Astrocyte (in vitro differentiated cells and primary cell): ENCODE measurements at places on chromosomes 16 and 17.
A peak's percentile ranks its signal among the peaks of the same experiment; 100 is the strongest.

DNA sequence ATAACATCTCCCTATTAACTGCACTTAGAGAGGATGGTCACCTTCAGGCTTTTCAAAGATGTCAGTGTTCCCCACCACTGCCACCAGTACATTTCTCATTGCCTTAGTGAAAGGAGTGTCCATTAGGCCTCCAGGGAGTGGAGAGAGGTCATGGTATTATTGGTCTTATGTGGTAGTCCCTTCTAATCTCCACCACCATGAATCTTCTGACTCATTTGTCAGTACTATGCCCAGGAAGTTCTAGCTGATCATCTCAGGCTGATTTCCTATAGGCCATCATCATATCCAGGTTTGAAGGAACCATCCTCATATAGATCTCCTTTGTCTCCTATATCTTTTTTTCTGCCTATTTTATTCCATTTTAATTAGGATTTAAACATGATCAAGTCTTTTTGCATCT is 221.5 kb downstream of the CYB561 start:
- DNase-seq: no peak

DNA sequence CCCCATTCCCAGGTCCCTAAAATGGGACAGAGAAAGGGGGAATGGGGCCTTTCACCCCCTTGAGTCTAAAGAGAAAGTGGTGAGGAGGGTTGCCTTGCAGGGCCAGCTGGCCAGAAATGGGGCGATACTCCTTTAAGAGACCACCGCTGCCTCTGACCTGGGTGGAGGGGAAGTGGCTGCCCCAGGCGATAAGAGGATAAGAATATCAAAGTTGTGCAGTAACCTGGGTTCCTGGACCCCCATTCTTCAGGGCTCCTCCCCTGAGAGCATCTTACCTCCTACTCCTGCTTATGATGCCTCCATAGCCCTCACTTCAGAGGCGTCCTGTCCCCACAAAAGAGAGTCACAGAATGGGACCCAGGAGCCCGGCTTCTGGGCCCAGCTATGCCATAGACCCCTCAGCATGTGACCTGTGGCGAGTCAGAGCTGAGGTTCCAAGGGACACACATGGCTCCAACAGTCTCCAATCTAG is 5.2 kb upstream of the TSPOAP1 start:
- DNase-seq: no peak

GRCh38 chr17:62628831-62629555 is 1.5 kb downstream of the MRC2 start:
- peak; percentile 54 for DNase-seq

- no peak for DNase-seq
Observed at GRCh38 chr17:75610103-75610984, 22.7 kb downstream of the MYO15B start.

DNA sequence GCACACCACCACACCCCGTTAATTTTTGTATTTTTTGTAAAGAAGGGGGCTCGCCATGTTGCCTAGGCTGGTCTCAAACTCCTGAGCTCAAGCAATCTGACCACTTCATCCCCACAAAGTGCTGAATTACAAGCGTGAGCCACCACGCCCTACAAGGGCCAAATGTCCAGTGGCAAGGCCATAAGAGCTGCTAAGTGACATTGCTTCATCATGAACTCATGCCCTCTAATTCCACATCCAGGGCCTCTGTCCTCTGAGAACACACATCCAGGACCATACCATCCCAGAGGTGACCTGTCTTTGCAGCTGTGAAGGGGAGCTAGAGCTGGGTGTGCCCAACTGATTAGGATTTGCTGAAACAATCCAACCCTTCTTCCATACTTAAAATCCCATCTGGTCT is 25.6 kb upstream of the MEIOC start:
- DNase-seq: no peak

- no peak for DNase-seq
Observed at GRCh38 chr17:82461827-82462524, 3.4 kb downstream of the NARF start.

DNA sequence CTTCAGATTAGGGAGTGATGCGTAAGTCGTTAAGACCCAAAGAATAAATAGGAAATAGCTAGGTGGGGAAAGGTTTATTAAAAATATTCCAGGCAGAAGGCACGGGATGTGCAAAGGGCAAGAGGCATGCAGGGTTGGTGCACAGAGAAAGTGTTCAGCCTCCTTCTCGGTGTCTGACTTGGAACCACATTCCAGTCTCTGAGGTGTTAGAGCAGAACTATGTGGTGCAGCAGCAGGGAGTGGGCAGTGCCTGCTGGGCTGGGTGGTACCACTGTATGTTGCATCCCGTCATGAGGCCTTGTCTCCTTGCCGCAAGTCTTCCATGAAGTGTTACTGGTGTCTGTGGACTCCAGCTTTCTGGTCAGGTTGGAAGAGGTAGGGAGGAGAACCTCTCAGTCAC is 11.1 kb downstream of the NKD1 start:
- no peak for DNase-seq

DNA sequence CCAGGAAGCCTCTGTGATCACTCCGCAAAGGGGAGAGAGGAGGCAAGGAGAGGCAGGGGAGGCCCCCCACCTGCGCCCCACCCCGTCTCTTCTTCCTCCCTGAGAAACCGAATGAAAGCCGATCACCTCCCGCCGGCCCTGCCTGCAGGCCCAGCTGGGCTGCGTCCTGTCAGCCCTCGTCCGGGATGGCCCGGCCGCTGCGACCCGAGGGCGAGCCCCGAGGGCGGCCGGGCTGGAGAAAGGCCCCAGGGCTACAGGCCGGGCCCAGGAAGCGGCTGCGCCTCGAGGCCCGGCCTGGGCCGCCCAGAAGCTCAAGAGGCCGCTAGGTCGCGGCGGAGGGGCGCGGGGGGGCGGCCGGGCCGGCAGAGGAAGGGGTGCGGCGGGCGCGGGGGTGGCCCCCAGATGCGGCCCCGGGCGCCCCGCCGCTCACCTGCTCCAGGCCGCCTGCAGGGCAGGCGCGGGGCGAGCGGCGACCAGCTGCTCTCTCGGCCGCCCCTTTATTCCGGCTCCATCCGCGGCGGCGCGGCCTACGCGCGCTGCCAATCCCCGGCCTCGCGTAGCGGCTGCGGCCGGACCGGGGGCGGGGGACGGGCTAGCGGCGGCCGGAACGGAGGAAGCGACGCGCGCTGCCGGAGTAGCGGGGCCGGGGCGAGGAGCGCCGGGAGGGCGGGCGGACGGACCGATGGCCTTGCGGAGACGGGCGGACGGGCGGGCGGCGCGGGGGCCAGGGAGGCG is at the start of gene ZNF319:
Gene ZNF319 (minus strand): TSS at position 702 of the 735 bp plus-strand sequence. CDS start 2,407 bp downstream, outside the sequence.
- no peak for DNase-seq

GRCh38 chr17:48586355-48587258 is 3.4 kb downstream of the HOXB3 start:
- no peak for DNase-seq

DNA sequence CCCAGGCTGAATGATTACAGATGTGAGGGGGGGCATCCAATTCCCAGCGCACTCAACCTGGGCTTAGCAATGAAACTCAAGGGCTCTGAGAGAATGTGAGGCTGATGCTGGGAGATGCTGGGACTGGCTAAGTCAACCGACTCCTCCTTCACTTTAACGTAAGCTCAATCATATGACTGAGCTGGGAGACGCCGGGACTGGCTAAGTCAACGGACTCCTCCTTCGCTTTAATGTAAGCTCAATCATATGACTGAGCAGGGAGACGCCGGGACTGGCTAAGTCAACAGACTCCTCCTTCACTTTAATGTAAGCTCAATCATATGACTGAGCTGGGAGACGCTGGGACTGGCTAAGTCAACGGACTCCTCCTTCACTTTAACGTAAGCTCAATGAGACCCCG is 179.4 kb downstream of the VPS53 start:
- no peak for DNase-seq

DNA sequence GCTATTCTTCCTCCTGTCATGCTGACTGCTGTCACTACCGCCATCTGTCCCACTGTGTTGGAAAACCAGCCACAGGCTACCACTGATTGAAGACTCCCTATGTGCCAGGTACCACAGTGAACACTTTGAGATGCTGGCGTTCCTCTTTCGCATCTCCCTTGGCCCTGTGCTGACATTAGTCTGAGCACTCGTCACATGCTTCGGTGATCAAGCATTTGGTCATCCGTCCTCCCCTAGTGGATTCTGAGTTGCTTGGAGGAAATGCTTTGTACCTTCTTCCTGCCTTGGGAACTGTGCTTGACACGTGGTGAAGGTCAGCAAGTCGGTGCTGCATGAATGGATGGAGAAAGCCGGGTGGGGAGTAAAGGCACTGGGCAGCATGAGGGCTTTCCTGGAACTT is 260.1 kb downstream of the SNX29 start:
- DNase-seq: no peak

DNA sequence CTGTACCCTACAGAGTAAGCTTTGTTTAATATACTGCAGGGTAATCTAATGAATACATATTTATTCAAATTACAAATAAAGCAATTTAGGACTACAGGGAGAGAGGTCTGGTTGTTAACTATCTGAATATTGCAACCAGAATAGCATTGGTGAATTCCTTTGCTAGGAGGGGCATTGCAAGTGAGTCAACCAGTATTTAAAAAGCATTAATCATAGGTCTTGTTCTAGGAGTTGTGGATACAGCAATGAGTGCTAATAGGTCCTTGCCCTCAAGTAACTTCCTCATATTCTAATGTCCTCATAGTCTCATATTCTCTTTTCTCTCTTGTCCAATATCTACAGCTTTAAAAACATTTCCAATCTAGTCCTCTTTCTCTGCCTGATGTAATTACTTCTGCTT is 531.4 kb downstream of the CDH11 start:
- DNase-seq: peak; percentile 62

DNA sequence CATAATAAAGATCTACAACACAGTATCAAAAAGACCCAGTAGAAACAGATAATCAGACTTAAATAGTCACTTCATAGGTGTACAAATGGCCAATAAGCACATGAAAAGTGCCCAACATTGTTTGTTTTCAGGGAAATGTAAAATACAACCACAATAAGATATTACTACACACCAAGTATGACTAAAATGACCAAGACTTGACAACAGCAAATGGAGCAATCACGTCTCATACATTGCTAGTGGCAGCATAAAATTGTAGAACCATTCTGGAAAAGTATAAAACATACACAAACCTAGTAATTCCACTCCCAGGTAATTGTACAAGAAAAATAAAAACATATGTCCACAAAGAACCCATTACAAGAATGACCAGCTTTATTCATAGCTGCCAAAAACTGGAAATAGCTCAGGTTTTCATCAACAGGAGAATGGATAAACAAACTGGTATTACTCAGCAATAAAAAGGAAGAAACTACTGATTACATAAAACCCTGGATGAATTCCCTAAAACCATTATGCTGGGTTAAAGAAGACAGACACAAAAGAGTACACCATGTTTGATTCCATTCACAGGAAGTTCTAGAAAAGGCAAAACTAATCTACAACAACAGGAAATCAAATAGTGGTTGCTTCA is 85.6 kb downstream of the TTC19 start:
- DNase-seq: peak; percentile 78

GRCh38 chr17:62321451-62321850 is 58.9 kb upstream of the EFCAB3 start:
- no peak for DNase-seq

- no peak for DNase-seq
Observed at GRCh38 chr16:57639172-57639887, 10.9 kb downstream of the ADGRG1 start.

- DNase-seq: peak; percentile 26
Observed at GRCh38 chr17:67377488-67378453, 690 bp downstream of the PITPNC1 start.

- DNase-seq: no peak
Observed at GRCh38 chr16:85926370-85926769, 27.4 kb downstream of the IRF8 start.

- DNase-seq: no peak
Observed at GRCh38 chr16:13018026-13018425, 116.6 kb downstream of the SHISA9 start.

- peak; percentile 12 for DNase-seq
Observed at GRCh38 chr16:79767421-79768275, 167.1 kb upstream of the MAF start.

GRCh38 chr17:45240905-45241327 is 19.2 kb downstream of the FMNL1 start:
- no peak for DNase-seq

GRCh38 chr17:32813021-32813420 is 63.9 kb downstream of the MYO1D start:
- DNase-seq: no peak

DNA sequence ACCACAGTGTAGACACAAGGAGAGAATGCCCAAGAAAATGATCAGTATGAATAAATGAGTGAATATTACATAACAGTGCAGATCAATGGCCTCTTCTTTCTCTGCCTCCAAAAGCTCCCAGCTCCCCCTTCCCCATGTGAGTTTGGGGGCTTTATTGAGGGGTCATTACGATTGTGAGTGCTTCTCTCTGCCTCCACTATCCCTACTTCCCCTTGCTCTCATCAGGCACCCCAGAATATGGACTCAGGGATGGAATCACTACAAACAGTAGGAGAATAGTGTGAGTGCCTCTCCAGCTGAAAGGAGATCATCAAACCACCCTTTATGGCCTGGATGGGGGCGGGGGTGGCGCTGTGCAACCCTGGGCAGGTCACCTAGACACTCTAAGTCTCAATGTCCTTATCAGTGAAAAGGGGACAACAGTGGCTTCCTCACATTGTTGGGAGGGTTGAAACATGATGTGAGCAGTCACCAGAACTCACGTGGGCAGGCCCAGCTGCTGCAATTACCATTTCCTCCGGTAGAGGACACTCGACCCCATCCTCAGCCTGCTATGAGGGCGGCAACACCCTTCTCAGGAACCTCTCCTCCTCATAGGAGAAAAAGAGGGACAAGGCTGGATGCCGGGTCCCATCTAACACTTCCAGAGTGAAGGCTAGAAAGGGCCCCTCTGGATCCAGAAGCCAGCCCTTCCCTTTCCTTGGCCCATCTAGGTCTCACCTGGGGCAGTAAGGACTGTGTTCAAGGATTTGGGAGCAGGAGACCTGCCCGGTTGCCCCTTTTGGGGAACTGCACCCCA is 2.1 kb upstream of the EPOP start:
- peak; percentile 51 for DNase-seq

DNA sequence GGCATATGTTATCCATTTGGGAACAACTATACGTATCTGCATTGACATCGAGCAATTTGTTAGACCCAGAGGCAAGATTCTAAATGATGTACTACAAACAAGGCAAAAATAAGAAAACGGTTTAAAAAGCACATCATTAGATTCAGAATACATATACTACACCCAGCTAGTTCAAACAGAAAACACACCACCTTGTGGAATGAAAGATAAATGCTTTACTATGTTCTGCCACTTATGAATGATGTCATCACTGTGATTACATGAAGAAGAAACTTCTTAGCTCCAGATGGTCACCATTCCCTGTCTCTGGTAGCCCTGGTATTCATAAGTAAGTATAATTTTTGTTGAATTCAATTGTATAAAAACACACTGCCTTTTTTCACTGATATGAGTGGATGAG is 7.8 kb downstream of the NACA2 start:
- peak; percentile 48 for DNase-seq

GRCh38 chr16:20385844-20386832 is 18.4 kb downstream of the PDILT start:
- DNase-seq: no peak

DNA sequence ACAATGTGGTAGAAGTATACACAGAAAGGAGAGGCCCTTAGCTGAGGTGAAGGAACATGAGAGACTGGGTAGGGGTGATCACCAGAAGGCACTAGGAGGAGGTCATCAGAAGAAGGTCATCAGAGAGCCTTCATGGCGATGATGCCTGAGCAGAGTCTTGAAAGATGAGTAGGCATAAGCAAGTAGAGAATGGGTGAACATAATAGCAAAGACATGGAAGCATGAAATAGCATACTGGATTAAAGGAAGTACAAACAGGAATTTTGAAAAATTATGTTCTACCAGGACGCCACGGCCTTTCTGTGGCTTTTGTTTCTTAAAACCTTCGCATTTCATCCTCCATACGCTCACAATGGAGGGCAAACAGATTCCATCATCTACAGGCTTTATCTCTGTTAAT is 2.9 kb downstream of the IKZF3 start:
- no peak for DNase-seq
